ENCODE measurements at places on chromosomes 1 and 21. TPM values are rescaled to one million over a fixed set of nuclear protein-coding genes. Genes with fewer than 3 reads are reported as not detected.

Gene CRYZ
- 84.0 TPM for total RNA-seq

Gene NBPF10
- 2.1 TPM for total RNA-seq

Gene FNDC10
- total RNA-seq = 0.76 TPM

Gene NBPF6
- total RNA-seq = not detected

Gene KIF2C
- total RNA-seq = 82.1 TPM

Gene NPHS2
- total RNA-seq = not detected

Gene WNT9A
- 3.7 TPM for total RNA-seq

Gene ILDR2
- 43.5 TPM for total RNA-seq

Gene GPR52
- 0.24 TPM for total RNA-seq

Gene GBP6
- not detected for total RNA-seq

Gene ATP6V0B
- 235 TPM for total RNA-seq

Gene OR2AK2
- total RNA-seq = not detected

Gene LDLRAD1
- total RNA-seq = not detected

Gene DENND2C
- 1.5 TPM for total RNA-seq

Gene CFAP410
- 52.9 TPM for total RNA-seq

Gene IARS2
- total RNA-seq = 103 TPM

Gene FMO4
- total RNA-seq = 2.8 TPM

Gene SLC44A5
- 0.05 TPM for total RNA-seq

Gene RNU1-1
- 294 TPM for total RNA-seq

Gene PEAR1
- total RNA-seq = 1.0 TPM

Gene ARF1
- total RNA-seq = 212 TPM

Gene NES
- 169 TPM for total RNA-seq

Gene FNDC7
- total RNA-seq = not detected

Gene PRDM16
- 0.05 TPM for total RNA-seq
